ENCODE measurements at places on chromosomes 7 and 10.

DNA sequence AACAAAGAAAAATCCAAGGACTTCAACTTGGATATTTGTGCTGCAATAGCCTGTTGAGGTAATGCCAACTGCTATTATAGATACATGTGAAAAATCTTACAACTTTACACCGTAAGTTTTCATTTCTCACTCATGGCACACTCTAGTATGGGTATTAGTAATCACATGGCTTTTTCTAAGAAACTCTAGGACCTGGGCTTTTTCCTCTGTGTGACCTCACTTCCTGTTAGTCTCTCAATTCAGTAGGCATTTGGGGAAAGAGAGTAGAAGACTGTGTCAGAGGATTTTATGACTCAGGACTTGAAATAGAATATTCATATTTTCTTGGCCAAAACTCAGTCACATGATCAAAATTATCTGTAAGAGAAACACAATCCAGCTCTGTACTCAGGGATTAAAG lies 1049.9 kb downstream of the REEP3 start:
- DNase-seq: no peak

- DNase-seq: peak; percentile 57
Measured at GRCh38 chr10:79487296-79488194, 24.8 kb upstream of the EIF5AL1 start.

DNA sequence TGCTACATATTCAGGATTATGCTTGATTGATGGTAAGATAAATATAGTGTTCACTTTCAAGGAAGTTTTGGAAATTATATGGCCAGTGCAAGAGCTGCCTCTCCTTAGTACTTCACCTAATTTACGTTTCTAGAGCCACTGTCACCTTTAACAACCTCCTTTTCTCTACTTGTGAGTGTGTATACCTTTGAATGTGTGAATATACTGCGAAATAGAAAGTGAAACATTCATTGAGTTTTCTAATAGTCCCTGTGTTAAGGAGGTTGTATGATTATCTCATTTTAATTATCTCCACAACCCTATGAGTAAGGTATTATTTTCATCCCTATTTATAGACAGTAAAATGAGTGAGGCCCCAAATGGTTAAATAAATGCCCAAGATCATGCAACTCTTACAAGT lies 1050.5 kb downstream of the XPNPEP1 start:
- DNase-seq: no peak

DNA sequence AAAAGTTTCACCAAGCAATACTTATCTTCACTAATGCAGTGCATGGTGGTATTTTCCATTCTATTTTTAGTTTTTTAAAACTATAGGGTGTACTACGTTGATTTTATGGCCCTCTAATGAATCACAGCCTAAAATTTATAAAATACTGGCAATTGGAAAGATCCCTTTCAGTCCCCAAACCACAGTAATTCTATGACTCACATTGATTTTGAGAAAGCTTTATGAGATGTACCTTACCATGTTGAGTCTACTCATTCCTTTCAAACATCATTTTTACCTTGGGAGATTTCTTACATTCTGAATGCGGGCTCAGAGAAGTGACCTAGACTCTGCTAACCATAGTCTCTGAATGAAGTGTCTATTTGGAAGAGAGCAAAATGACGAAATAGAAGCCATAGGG lies 141.6 kb downstream of the GPR85 start:
- no peak for DNase-seq

- DNase-seq: no peak
Measured at GRCh38 chr7:156578978-156579430, 61.6 kb upstream of the RNF32 start.

DNA sequence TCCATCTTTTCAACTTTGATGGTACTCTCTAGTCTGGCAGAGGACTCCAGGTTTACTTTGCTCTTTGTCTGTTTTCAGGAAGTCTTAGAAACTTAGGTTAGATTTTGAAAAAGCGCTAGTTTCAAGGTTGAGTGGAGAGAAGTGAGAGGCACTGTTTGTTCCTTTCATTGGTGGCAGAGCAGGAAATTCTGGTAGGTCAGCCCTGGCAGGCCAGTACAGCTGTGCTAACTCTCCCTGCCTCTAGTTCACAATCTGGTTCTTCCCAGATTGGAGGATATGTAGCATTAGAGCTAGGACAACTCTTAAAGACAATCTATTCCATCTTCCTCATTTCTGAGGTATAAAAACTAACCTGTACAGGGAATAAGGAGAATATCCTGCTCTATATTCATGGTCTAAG lies 160.9 kb upstream of the FZD1 start:
- DNase-seq: no peak

- no peak for DNase-seq
Measured at GRCh38 chr7:40659231-40659630, 524.4 kb downstream of the SUGCT start.

- DNase-seq: no peak
Measured at GRCh38 chr7:143210541-143210940, 11.3 kb upstream of the TAS2R40 start.

DNA sequence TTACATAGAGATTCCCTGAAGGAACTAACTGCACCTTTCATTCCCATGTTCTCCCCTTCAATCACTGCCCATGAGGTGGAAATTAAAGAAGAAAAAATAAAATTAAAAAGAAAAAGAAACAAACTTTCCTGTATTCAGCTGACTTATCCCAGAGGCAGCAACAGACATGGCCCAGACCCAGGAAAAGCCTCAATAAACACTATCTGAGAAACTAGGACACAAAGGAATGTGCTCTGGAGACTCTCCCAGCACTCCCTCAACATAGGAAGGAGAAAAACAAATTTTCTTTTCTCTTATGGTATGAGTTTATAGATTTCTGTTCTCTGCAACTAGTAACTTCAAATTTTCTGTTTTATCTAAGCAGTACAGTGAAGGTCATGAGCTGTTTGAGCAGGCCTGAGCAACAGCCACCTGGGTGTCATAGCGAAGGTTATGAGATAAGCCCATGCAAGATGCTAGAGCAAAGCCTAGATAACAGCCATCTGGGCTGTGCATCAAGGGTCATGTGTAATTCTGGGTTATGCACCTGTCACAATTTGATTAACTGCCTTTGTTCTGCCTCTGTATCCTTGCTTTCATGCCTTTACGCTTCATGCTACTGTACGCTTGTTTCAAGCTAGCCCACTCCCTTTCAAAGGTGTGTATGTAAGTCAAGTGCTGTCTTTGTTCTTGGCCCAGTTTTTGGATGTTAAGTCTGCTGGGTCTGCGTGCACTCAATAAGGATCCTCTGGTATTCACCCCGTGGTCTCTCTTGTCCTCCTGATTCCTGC lies 11.0 kb upstream of the OR6B1 start:
- no peak for DNase-seq

DNA sequence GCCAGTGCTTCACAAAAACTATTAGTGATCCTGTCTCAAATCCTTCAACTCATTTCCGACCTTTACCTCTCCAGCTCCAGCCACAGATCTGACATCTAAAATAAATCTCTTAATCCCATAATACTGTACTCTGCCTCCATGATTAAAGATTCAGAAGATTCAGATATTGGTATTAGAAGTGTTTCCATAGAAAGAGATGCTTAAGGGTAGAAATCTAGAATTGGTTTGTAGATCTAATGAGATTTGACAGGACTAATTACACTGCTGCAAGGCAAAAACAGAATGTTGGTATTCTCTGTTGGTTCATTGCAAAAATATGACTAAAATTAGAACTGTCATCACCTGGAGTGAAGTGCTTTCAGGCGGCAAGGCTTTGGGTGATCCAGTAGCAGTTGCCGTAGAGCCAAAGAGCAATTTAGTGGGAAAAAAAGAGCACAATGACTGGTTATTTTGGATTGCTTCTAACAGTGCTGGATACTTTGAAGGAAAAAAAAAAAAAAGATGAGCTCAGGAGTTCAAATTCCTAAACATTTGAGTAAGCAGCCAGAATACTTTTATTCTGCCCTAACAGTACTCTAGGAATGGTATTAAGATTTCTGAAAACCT lies 940.1 kb upstream of the SORCS1 start:
- no peak for DNase-seq

- no peak for DNase-seq
Measured at GRCh38 chr10:102247734-102248133, 2.4 kb downstream of the GBF1 start.

- DNase-seq: no peak
Measured at GRCh38 chr7:120984406-120984805, 4.1 kb upstream of the CPED1 start.

DNA sequence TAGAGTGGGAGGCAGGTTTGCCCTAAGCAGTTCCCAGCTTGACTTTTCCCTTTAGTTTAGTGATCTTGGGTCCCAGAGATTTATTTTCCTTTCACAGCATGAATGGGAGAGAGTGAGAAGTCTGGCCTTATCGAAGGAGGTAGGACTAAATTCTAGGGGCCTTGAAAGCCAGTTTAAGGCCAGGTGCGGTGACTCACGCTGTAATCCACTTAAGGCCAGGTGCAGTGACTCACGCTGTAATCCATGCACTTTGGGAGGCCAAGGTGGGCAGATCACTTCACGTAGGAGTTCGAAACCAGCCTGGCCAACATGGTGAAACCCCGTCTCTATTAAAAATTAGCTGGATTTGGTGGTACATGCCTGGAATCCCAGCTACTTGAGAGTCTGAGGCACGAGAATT lies 392.2 kb downstream of the ACTR3B start:
- DNase-seq: no peak

- DNase-seq: no peak
Measured at GRCh38 chr7:2193575-2194305, 39.0 kb downstream of the MAD1L1 start.

DNA sequence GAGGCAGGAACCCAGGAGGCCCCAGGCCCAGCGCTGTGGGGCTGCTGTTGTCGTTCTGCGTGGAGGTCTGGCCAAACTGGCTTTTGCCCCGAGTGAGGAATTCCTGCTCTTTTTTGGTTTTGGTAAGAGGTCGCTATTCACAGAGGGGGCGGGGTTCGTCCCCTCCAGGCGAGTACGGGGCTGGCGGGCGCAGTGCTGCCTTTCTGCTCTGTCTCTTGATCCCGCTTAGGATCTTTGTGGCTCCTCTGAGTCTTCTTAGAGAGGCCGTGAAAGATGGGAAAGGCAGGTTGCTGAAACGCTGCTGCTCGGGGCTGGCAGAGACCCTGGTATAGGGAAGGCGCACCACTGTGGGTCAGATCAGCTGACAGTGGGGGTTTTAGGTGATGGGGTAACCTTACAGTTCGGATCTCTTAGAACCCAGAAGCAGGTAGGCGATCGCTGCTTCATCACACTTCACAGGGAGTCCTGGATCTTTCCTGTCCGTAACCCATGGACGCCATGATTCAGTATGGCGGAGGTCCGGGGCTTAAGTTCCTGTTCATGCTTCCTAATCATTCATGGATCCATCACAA lies 136.7 kb downstream of the KIF20B start:
- DNase-seq: no peak

DNA sequence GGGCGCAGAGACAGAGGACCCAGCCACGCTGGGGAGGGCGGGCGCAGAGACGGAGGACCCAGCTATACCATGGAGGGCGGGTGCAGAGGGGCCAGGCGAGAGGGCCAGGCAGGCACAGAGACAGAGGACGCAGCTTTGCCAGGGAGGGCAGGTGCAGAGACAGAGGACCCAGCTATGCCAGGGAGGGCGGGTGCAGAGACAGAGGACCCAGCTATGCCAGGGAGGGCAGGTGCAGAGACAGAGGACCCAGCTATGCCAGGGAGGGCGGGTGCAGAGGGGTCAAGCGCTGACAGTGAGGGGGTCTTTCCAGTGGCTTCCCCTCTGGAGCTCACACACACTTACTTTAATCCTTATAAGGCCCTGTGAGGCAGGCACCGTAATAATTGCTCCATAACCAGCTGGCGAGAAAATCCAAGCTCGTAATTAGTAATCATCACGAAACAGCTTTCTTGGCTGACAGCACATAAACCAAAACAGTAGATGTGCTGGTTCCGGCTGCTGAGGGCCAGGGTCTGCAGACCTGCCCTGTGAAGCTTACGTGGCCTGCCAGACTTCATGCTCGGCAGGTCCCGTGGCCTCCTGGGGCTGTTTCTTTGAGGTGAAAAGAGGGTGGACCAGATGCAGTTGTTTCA lies 137.2 kb downstream of the VIPR2 start:
- no peak for DNase-seq

- DNase-seq: no peak
Measured at GRCh38 chr7:42934291-42934690, 2.1 kb downstream of the MRPL32 start.

DNA sequence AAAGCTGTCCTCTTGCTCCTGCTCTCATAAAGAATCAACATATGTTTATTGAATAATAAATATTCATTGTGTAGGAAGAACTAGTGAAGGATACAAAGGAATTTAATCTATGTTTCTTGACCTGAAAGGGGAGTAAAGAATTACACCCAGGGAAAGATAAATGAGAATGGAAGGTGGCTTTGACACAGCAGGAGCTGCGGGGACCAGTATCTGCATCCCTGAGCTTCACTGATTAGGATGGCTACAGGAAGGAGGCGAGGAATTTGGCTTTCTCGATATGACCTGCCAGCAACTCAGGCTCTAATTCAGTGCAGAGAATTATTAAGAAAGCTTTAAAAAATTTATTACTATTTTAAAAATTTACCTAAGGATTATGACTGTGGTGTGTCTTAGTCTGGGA lies 194.6 kb downstream of the SEC23IP start:
- no peak for DNase-seq

DNA sequence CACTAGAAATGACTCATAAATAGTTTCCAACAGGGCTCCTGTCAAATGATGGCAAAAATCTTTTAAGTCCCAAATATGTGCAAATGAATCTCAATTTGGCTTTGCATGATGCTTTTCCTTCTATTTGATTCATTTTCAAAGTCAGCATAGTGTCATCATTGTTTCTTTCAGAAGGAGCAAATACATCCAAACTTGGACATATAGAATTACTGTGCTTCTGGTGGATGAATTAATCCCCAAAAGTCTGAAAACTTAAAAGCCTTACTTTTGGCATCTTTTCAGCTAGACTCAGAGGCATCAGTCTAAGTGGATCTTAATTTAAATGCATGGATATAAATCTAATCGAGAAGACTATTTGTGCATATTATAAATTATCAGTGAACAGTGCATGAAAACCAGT lies 578.1 kb upstream of the FZD8 start:
- no peak for DNase-seq

- peak; percentile 56 for DNase-seq
Measured at GRCh38 chr10:128211953-128212727, 85.9 kb upstream of the MKI67 start.

DNA sequence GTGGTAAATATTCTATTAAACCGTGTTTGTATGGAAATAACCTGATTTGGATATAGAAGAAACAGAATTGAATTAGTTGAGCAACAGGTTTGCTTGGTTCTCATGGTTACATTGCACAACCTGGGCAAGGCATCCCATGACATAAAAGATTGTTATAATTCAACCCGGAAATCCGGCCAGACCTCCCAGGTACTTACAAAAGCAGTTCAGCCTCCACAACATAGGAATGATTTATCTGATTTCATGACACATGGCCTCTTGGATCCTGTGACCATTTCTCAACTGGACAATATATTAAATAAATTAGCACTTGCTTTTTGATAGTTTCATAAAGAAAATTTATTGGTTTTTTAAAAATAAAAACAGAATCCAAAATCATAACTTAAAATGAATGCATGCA lies 55.1 kb upstream of the PTPN12 start:
- DNase-seq: no peak

All from left lung (tissue), 14 donors.